Activated naive CD4-positive, alpha-beta T cell (primary cell): ENCODE measurements at places on chromosomes 1 and 21.
A peak's percentile ranks its signal among the peaks of the same experiment; 100 is the strongest.

- DNase-seq = no peak
Measured at GRCh38 chr1:209207701-209208286, 375.7 kb upstream of the CAMK1G start.

DNA sequence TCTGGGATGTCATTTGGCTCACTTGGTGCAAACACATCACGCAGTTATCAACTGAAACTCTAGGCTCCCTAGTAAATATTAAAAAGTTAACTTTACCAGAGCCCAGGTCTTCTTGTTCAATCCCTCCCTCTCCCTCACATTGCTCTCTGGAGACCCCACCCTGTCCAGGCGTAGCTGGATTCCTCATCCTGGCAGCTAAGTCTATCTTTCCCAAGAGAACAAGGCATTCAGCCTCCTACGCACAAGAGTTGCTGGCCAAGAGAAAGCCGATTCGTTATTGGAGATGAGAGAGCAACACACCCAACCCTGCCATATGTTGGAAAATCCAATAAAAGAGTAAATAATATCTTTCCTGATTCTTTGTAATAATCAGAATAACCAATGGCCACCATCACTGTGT, 117.9 kb downstream of the SLC30A10 start:
- no peak for DNase-seq

DNA sequence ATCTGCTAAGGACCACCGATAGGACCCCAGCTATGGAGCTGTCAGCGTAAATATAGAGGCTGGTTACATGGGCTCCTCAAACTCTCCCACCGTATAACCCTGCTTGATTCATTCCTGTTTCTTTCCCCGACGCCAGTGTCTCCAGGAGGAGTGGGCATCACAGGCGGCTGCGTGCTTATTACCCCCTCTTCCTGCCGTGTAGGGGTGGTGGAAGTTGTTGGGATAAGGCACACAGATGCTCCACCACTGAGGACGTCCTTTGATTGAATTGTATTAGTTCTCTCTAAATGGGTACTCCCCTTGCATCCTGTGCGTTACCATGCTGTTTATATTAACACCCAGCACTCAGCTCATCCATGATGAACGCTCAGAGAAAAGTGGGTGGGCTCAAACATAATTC, 104.6 kb downstream of the ZBTB18 start:
- DNase-seq = no peak

- DNase-seq = no peak
Measured at GRCh38 chr1:243416495-243416894, 160.7 kb downstream of the SDCCAG8 start.

DNA sequence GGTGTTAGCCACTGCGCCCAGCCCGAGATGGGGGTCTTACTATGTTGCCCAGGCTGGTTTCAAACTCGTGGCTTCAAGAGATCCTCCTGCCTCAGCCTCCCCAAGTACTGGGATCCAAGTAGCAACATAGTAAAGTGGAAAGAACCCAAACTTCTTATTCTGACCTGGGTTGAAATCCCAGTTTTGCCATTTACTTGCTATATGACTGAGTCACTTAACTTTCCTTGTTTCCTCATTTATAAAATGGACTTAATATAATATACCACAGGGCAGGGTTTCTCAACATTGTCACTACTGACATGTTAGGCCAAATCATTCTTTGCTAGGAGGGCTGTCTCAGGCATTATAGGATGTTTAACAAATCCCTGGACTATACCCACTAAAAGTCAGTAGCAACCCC, 6.7 kb downstream of the PFDN2 start:
- no peak for DNase-seq

DNA sequence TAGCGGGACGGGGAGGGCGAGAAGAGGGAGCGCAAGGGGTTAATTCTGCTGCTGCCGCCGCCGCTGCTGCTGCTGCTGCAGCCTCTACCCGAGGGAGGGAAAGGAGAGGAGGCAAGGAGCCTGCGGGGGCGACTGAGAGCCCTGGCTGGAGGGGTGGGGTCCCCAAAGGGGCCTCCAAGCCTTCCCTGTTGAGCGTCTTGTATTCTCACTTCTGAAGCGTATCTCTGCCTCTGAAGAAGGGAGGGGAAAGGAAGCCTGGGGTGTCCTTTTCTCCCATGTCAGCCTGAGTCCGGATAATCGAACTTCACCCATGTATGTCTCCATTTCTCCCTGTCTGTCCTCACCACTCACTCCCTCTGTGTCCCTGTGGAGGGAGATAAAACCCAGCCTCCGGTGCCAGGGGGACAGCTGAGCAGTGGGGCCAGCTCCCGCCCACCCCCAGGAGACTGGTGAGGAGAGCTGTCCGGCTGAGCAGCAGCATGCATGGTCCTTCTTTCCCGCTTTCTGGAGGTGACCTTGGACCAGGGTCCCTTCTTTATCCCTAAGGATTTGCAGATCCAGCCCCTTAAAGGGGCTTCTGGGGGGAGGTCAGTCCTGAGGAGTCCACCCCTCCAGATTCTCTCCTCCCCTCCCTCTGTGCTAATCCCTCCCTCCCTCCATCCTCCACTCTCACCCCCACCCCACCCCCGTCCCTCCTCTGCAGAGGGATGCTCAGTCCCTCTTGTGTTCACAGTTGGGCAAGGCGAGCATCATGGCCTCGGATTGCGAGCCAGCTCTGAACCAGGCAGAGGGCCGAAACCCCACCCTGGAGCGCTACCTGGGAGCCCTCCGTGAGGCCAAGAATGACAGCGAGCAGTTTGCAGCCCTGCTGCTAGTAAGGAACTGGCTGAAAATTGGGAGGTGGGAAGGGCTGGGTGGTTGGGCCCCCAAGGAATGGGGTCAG, 1.0 kb downstream of the NCDN start:
- no peak for DNase-seq

GRCh38 chr1:72283307-72284083, 1.2 kb upstream of the NEGR1 start:
- no peak for DNase-seq

GRCh38 chr21:38741950-38742256, 63.8 kb upstream of the ETS2 start:
- no peak for DNase-seq

DNA sequence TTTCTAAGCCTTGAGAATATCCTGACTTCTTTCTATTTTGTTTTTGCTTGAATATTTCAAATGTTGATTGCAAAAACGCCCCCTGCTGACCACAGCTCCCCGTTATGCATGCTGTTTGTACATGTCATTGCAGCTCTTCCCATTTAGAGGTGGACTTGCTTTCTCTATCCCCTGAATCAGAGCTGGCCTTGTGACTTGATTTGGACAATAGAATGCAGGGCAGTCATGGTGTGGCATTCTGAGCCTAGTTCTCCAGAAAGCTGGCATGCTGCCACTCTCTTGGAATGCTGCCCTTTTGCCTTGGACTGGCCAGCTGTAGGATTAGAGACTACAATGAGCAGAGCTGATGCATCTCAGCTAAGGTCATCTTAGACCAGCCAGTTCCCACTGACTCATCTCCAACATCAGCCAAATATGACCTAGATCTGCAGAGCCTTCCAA, 1561.5 kb downstream of the MRPL39 start:
- no peak for DNase-seq

- no peak for DNase-seq
Measured at GRCh38 chr1:19824541-19824940, 9.5 kb upstream of the RNF186 start.

- no peak for DNase-seq
Measured at GRCh38 chr1:110160538-110161100, 10.3 kb downstream of the SLC6A17 start.

DNA sequence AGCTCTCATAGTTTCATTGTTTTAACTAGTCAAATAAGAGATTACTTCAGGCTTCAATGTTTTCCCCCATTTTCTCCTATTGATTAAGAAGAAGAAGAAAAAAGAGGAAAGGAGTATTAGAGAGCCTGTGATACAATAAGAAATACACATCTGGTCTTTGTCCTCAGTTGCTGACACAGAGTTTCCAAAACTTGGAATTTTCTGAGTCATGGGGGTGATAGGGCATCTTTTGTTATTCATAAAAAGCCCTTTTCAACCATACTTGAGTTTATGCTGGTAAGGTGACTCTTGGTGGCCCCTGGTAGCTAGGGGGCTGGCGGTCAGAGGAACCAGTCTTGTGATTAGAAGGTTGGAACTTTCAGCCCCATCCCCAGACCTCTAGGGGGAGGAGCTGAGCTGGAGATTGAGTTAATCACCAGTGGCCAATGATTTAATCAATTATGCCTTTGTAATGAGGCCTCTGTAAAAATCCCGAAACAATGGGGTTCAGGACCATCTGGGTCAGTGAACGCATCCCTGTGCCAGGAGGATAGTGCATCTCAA, 28.9 kb upstream of the KLF18 start:
- no peak for DNase-seq

- no peak for DNase-seq
Measured at GRCh38 chr1:3816331-3817137, 20.2 kb upstream of the LRRC47 start.

DNA sequence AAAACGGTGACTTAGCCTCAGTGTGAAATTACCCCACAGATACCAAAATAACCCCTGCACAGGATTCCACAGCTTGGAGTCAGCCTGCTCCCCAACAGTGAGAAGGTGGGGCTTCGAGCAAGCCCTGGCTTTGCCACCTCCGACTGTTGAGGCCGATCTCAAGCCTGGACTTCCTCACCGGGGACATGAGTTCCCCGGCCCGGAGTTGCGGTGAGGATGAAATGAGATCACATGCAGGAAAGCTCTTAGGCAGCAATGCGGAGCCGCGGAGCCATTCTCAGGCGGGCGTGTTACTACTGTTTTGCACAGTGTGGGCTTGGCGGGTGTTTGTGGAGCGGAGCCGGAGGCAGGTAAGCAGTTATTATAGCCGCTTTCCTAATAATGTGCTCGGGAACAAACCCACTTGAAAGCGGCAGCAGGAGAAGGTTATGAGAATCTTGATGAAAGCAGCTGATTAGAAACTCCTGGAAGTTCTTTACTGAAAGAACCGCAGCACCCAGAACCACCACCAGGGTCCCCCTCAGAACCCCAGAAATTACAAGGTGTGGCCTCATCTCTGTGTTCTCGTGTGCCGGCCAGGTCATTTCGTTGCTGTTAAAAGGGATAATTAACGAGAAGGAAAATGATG, 3.9 kb upstream of the CLSTN1 start:
- DNase-seq = no peak

DNA sequence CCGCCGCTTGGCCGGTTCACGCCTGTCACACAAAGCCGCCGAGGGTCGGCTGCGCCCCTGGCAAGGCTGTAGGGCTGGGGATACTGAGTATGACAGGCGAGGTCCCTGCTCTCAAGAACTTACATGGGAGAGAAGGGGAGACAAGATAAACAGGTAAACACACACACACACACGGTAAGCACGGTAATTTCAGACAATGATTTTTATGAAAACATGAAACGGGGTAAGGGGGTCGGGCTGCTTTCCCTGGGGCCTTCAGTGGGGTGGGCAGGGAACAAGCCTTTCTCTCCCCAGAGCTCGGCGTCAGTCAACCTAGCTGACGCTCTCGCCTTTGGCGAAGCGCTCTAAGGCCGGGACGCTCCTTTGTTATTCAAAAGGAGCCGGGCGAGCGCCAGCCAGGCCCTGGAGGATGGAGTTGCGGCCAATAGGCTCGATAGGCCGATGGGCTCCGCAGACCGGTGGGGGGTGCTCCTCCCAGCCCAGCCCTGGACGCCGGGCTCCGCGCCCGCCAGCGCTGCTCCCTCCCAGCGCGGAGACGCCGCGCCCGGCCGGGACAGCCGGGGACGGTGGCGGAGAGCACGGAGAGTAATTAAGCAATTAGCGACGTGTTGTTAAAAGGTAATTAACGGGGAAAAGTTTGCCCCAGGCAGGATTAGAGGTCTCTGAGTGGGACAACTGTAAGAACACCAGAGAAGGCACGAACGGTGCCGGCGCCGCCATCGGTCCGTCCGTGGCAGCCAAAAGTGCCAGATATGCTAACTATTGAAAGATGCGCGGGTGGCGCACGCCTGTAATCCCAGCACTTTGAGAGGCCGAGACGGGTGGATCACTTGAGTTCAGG, 950 bp upstream of the INKA2 start:
- DNase-seq = peak; percentile 7

DNA sequence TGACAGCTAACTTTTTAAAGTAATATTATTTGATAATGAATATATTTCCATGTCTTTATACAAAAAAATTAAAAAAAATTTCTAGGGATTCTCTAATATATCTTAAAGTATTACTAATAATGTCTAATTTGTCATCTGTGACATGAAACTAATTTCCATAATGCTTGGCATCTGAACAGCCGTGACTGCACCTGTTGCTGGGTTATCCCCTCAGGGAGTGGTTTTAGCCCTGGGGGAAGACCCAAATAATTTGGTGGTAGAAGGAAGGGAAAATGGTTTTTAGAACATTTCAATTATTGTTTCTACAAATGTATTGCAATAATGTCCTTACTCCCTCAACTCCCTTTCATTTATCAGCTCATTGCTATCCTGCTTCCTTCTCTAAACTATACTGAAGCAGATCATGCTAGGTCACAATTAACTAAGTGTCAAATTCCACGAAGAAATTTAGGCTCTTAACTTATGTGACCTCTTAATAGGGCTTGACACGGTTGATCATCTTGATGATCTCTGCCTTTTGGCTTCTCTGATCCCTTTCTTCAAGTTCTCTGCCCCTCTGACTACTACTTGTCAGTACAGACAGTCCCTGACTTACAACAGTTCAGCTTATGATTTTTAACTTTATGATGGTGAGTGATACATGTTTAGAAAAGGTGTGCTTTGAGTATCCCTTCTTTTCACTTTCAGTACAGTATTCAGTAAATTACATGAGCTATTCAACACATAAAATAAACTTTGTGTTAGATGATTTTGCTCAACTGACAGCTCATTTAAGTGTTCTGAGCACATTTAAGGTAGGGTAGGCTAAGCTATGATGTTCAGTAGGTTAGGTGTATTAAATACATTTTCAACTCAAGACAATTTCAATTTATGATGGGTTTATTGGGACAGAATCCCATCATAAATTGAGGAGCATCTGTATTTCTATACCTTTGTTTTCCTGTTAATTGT, 26.4 kb upstream of the DPH5 start:
- no peak for DNase-seq

DNA sequence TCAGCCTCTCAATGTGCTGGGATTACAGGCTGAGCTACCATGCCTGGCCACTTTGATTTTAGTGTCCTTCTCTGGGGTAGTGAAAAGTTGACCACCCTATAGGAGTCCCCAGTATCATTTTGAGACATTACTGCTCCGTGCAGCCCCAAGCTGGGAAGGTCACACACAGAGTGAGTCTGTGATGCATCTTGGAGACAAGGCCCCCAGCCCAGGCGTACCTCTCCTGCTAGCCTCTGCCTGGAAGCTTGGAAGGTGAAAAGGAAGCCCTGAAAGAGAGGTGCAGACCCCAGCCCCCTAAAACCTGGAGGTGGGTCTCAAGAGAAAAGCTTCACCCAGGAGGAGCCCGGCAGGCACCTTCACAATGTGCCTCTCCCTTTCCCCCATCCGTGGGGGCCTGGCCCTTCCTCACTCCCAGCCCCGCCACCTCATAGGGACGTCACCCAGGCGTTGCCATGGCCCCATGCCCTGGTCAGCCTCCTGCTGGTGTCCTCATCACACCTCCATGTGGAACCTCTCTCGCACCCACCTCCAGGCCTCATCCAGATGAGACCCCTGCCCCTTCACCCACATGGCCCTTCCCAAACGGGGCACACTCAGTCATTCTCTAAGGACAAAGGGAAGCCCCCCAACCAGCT, 5.6 kb upstream of the ARF1 start:
- no peak for DNase-seq
